ENCODE measurements at places on chromosomes 7 and 10.
A peak's percentile ranks its signal among the peaks of the same experiment; 100 is the strongest.

- no peak for DNase-seq
These were observed 182.4 kb upstream of the FRMD4A start for GRCh38 chr10:14513123-14513522.

GRCh38 chr7:142476077-142476476, 218.2 kb upstream of the PRSS58 start:
- no peak for DNase-seq

GRCh38 chr10:83545901-83546391, 593.4 kb upstream of the GHITM start:
- DNase-seq = no peak

GRCh38 chr7:43294080-43294630, 181.7 kb downstream of the HECW1 start:
- no peak for DNase-seq

DNA sequence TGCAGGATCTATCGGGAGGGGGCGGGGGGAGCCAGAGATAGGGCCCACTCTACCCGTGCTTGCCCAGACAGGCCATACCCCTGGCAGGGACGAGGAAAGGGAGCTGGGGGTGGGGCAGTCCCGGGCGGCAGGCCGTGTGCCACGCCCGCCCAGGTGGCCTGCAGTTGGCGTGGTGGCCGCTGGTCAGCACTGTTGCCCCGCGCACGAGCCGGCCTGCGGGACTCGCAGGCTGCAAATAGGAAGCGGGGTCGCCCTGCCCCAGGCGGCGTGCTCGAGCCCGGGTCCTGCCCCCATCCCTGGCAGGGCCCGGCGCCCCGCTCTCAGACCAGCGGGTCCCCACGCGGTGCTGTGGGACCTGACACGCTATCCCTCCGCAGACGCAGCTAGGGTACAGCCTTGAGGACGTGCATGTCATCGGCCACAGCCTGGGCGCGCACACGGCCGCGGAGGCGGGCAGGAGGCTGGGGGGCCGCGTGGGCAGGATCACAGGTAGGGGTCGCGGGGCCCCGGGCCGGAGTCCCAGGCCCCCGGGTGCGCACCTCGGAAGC, 6.7 kb downstream of the PNLIPRP2 start:
- no peak for DNase-seq

- peak; percentile 41 for DNase-seq
These were observed 5.9 kb downstream of the AKAP9 start for GRCh38 chr7:91946549-91946948.

GRCh38 chr10:77649333-77650331, 12.0 kb upstream of the KCNMA1 start:
- no peak for DNase-seq

GRCh38 chr7:123939784-123940183, 14.7 kb downstream of the SPAM1 start:
- DNase-seq = no peak

- no peak for DNase-seq
These were observed 140.9 kb downstream of the CHN2 start for GRCh38 chr7:29335188-29336083.

DNA sequence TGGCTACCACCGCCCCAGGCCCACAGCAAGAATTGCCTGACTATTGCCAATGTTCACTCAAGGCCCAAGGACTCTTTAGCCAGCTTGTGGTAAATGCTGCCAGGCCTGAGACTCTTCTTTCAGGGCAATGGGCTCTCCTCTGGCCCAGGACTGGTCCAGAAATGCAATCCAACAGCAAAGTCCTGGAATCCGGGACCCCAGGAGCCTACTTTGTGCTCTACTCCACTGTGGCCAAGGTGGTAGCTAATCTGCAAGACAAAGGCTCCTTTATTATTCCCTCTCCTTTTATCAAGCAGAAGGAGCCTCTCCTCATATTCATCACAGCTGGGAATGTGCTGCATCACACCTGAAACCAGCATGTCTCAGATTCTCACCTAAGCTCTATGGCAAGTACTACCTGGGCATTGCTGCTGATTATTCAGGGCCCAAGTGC, 107.6 kb upstream of the PRSS58 start:
- no peak for DNase-seq

GRCh38 chr7:5666361-5666760, 115.1 kb downstream of the RNF216 start:
- DNase-seq = no peak

GRCh38 chr7:6554848-6555247, 3.6 kb upstream of the GRID2IP start:
- no peak for DNase-seq

DNA sequence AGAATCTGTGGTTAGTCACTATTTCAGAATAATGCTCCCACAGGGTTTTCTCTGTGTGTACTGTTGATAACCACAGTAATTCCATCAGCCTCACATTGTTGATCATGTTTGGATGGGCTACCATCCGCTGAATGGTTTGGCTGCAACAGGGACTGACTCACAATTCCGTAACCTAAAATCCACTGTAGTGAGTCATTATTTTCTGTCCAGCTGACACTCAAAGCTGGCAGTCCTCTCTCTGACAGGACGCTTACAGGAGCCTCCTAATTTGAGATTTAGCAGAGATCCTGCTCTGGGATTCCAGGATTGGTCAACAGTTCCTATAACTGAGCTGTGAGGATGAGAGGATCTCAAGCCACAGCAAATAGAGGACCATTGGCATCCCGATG, 32.7 kb downstream of the VWA2 start:
- no peak for DNase-seq

DNA sequence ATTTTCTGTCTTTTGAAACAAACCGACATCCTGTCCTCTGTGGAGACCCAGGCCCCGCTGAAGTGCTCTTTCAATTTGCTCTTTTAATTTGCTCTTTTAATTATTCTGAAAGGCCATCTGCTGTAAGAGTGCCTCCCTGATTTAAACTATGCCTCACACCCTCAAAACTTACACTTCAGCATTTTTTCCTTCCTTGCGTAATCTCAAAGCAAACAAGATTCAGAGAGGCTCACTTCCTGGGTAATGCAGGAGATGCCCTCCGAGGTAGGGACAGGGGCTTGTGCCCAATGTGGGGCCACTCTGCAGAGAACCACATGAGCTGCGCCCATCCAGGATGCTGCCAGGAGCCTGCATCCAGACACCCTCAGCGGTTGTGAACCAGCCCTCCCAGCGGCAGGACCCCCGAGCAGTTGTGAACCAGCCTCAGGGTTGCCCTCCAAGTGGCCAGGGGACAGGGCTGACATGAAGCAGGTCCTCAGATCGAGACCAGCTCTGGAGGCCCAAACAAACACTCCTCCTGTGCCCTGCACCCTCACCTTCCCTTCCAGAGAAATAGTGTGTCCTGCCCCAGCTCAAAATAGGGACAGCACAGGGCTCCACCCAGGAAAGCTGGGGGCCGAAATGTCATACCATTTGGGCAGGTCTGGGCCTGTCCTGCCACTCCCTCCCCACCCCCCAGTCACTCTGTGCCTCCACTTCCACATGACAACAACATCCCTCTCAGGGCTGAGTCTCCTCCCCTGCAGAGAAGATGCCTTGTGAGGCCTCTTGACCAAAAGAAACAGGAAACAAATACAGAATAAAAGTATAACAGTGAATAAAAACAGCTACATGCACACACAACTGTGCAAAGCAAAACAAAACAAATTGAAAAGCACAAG, 190.4 kb downstream of the PTPRN2 start:
- DNase-seq = peak; percentile 14

DNA sequence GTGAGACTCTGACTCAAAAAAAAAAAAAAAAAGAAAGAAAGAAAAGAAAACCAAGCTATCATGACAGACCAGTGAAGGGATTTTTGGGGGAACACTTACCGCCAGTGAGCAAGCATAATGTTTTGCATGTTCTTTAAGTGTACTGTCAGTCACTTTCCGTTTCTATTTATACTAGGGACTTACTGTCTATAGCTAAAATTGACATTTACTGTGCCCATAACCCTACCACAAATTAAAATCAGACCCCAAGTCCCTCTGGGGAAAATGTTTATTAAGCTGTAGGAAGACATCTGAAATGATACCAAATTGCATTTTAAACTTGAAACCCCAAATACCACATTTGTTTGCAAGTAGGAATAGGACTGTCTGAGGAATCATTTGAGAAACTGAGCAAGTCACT, 252.8 kb downstream of the TRIL start:
- DNase-seq = no peak

GRCh38 chr10:87887548-87888289, 24.3 kb downstream of the PTEN start:
- no peak for DNase-seq

- peak; percentile 35 for DNase-seq
These were observed 78.3 kb upstream of the SLC26A5 start for GRCh38 chr7:103524042-103524907.

DNA sequence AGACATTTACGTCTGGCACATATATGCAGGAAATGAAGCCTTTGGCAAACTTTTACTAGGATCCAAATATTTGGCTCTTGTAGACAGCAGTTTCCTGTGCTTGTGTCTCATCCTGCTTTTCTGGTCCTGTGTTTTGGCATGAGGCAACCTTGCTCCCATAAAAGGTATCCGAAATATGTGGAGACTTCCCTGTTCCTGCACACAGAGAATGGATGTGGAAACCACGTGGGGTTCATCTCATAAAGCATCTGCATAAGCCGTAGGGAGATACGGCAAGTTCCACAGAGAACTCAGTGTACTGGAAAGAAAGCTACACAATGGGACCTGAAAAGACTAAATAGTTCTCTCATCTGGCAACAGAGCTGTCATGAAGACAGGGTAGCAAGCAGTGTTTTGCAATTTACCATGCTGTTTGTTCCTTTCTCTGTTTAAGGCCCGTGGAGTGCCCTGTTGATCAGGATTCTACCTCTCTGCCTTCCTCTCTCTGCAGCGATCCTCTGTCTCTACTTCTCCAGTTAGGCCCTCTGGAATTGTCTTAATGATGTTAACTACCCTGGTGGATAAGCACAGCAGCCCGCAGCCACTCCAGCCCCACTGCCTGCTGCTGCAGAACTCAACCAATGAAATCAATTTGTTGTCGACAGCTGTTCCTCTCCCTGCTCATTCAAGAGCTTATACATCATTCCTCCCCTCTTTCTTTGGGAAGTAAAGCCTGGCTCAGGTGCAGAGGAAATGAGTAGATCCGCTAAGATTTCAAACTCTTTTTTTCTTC, 293.6 kb downstream of the CSTF2T start:
- no peak for DNase-seq

GRCh38 chr7:134419085-134419484, 39.8 kb downstream of the AKR1B1 start:
- DNase-seq = no peak

DNA sequence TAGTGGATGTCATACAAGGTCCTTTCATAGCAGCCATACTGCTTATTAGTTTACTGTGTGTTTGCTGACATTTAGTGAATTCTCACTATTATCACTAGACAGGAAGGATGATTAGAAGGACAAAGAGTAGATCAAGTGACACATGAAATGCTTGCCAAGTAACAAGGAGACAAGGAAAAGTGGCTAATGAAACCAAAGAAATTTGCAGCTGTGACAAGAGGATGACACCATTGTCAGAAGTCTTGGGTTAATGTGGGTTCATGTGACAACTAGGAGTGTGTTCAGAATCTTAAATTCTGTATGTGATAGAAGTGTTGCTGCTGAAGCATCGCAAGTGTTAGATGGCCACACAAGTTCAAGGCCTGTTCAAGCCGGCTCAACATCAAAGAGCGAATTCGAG, 40.8 kb upstream of the FAM180A start:
- no peak for DNase-seq

- no peak for DNase-seq
These were observed 1063.0 kb upstream of the AUTS2 start for GRCh38 chr7:68535266-68535665.

- no peak for DNase-seq
These were observed 191.4 kb downstream of the FAM107B start for GRCh38 chr10:14583252-14583651.

GRCh38 chr7:131498237-131498885, 58.1 kb downstream of the PODXL start:
- no peak for DNase-seq

- DNase-seq = no peak
These were observed 35.4 kb downstream of the CCNY start for GRCh38 chr10:35371731-35372130.

- no peak for DNase-seq
These were observed 909.3 kb upstream of the GHITM start for GRCh38 chr10:83229991-83230390.

- no peak for DNase-seq
These were observed 35.0 kb upstream of the CBLL1 start for GRCh38 chr7:107708956-107709355.

DNA sequence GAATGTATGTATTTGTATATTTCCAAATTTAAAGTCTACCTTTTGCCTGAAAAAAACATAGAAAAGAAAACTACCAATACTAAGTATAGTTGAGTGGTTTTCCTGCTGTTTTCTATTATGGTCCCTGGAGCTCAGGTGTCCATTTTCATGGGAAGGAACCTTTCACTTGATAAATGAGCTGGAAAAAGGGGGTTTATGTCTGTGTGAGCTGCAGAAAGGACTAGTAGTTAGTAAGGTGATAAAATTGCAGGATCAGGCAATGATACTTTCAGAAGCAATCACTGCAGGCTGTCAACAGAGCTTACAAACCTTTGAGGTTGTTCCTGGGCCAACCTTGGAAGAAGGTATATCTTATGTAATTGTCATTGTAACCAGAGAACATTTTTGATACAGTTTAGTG, 48.0 kb downstream of the ST7 start:
- no peak for DNase-seq

DNA sequence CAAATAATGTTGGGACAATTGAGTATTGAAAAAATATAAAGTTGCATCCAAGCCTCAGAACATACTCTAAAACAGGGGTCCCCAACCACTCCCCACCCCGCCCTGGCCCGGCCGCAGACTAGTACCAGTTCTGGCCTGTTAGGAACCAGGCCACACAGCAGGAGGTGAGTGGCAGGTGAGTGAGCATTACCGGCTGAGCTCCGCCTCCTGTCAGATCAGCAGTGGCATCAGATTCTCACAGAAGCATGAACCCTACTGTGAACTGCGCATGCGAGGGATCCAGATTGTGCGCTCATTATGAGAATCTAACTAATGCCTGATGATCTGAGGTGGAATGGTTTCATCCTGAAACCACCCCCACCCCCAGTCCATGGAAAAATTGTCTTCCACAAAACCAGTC, 19.4 kb downstream of the HIPK2 start:
- DNase-seq = no peak

GRCh38 chr7:23475576-23475839, 5.2 kb upstream of the IGF2BP3 start:
- no peak for DNase-seq

- DNase-seq = no peak
These were observed 7.6 kb upstream of the PDE1C start for GRCh38 chr7:32077806-32078205.

GRCh38 chr10:132783165-132783939, 2.6 kb downstream of the NKX6-2 start:
- DNase-seq = no peak

- DNase-seq = no peak
These were observed 87.0 kb downstream of the SH3PXD2A start for GRCh38 chr10:103768345-103768744.

Data from KBM-7 (cell line).